Activated CD4-positive, alpha-beta T cell treated with anti-CD3 and anti-CD28 coated beads, Interleukin-2, amount 50 U/mL, for 48 hours (primary cell): ENCODE measurements at places on chromosomes 11 and 22.

DNA sequence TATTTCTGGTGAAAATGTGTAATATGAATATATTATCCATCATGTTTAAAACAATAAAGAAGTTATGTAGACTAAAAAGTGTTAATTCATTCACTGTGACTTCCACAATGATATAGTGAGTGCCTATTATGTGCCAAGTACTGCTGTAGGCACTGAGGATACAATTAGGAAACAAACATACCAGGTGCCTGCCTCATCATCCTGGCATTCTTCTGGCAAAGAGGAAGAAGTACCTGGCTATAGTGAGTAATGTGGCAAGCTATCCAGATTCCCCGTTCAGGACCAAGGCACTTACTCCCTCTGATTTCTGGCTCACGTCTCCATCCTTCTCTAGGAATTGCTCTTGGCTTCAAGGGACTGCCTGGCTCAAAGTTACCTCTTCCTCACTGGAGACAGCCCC lies 77.5 kb upstream of the CLMP start:
- DNase-seq = no peak

DNA sequence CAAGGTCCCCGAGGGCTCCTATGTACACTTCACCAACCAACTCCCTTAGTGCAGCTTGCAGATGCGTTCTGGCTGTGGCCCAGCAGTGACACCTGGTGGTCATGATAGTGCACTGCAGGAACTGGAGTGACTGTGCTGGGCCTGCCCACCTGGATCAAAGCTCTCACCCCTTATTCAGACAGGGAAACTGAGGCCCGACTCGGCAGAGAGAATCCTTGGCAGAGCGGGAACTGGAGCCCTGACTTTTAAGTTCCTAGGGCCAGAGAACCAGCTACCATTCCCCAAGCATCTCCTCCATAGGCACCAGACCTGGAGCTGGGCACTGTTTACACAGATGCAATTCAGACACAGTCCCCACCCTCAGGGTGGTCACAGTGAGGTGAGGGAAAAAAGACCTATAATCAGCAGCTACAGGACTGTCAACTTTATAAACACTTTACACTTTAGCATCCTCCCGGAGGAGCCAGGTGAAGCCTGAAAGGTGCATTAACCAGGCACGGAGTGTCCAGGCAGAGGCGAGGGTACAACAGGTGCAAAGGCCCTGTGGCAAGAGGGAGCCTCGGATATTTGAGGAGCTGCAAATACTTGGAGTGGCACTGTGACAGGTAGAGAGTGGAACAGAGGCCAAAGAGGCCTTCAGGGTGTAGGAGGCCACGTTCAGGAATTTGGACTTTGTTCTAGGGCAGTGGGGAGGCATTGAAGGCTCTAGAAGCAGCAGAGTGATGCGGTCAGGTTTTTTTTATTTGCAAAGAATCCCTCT lies 22.0 kb downstream of the RHBDD3 start:
- peak; percentile 77 for DNase-seq

- DNase-seq = no peak
Observed at GRCh38 chr11:108221911-108222573, 396 bp downstream of the NPAT start.

DNA sequence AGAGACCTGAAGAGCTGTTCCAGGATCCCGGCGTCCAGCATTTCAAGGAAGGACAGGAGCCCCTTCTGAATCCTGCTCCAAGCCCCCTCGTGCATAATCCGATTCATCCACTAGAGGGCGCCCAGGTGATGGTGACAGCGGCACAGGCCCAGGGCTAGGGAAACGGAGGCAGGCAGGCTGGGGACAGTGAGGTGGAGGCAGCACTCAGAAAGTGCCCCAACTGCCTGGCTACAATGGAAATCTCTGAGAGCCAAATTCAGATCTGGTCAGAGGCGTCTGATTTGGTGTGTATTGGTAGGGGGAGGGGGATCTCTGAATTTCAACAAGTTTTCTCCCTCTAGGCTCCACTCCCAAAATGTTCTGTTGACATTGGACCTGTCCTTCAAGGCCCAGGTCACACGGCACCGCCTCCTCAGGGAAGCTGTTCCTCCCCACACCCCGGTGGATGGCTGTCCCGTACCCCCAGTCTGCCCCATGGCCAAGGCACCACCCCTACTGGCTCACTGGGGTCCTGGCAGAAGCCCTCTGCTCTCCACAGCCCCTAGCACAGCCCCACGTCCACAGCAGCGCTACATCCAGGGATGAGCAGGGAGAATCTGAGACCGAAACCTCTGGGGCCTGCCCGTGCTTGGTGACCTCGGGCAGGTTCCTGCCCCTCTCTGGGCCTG lies 142.9 kb downstream of the CRYBB2 start:
- peak; percentile 84 for DNase-seq

- DNase-seq = no peak
Observed at GRCh38 chr11:113022262-113022661, 61.0 kb downstream of the NCAM1 start.

DNA sequence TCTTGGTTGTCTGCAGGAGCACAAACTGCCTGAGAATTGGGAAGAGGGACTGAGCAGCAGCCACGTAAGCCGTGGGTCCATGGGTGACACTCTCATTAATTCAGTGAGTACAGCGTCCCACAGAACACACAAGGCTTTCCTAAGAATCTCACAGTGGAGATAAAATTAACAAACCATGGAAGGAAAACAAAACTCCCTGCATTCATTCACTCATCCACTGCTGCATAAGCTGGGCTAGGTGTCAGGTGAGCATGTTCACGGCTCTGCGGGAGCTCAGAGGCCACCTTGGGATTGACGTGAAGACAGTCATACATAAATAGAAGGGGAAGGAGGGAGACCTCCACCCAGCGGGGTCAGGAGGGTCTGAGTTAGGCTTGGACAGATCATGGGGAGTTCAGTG lies 1442.7 kb downstream of the TBC1D22A start:
- no peak for DNase-seq

GRCh38 chr11:14306481-14306880 lies 52.5 kb downstream of the RRAS2 start:
- DNase-seq = no peak

DNA sequence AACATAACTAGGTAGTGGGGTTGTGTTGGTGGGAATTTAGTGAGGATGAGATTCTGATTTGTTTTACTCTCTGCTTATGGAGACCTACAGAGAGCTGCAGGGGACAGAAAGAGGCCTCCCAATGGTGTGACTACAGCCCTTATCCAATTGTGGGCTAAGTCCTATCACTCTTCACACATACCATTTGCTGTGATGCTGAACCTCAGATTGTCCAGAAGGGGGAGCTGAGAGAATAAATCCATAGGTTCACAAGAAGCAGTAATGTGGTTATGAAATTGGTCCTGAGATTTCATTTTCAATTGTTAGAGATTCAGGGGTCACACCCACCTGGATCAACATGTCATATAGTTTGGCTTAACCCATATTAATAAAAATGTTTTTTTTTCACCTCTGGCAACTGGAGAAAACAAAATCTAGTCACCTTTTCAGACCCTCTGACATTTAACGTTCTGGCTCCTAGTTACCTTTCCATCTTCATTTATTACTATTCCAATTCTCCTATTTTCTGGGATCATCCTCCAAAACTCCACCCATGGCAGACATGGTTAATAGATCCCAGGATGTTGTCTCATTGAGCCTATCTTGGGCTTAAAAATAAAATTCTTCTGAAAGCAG lies 53.3 kb upstream of the PTPN5 start:
- DNase-seq = no peak

DNA sequence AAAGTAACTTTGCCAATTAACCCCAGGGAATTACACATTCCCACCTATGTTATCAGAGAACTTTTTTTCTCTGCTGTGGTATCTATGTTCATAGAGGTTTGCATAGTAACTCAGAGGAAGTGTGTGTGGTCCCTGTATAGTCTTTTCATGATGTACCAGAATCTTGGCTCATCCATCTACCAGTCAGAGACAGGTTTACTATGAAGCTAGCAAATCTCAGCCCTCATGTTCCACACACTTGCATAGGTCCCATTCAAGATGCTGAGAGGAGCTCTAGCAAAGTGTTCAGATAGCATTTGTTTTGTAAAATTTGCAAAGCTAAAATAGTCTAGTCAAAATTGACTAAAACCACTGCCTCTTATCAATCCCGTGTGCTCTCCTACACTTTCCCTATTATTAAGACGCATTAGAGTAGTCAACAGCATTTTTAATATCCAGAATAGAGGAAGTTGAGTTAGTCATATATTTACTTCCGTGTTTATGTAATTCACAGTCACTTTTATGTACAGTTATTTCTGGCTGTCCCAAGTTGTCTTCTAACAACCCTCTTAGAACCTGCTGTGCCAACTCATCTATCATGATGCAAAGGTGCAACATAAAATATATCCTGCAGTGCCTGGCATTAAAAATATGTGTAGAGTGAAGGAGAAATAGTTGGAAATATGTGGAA lies 184.2 kb downstream of the FAM76B start:
- no peak for DNase-seq

DNA sequence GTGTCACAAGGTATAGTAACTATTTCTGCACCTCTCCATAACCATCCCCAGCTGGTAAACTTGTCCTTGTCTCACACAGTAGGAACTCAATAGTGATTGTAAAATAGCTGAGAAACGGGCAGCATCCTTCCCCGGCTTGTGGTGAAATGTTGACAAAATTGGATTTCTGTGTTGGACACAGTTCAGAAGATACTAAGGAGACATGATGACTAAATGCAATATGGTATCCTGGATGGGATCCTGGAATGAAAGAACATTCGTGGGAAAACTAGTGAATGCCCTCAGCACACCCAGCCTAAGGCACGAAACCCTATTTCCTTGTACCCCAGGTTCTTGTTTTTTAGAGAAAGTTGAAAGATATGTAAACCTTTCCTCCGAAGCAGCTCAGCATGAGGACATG lies 18.8 kb upstream of the OPCML start:
- DNase-seq = no peak

- DNase-seq = no peak
Observed at GRCh38 chr11:42025121-42025803, 565.8 kb upstream of the LRRC4C start.

- no peak for DNase-seq
Observed at GRCh38 chr11:41499429-41499828, 40.0 kb upstream of the LRRC4C start.

DNA sequence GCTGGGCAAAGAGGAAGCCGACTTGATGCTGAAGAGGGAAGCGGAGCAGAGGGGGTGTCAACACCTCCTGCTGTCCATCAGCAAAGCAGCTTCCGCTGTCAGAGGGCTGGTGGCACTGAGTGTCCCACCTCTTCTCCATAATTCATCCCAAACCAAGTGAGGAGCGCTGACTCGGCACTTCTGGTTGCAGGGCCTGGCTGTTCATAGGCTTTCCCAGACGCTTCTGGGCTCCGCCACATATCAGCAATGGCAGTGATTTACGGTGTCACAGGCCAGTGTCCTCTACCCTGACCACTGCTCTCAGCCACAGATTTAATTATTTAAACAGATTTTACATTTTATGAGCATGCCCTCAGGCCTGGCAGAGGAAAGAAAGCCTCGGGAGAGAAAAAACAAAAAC lies 70.1 kb upstream of the TENM4 start:
- DNase-seq = no peak

- DNase-seq = no peak
Observed at GRCh38 chr22:31244943-31245451, 32.9 kb downstream of the LIMK2 start.

GRCh38 chr11:72777755-72778278 lies 16.0 kb downstream of the STARD10 start:
- DNase-seq = no peak
